HT-29 (cell line): ENCODE measurements at places on chromosomes 7 and 10. TPM values are rescaled to one million over a fixed set of nuclear protein-coding genes. Genes with fewer than 3 reads are reported as not detected.

ELOVL3 gene
- total RNA-seq = 0.15 and 0.16 TPM in 2 replicates

CYP26C1 gene
- 0.18 and 0.23 TPM in 2 replicates for total RNA-seq

PNLIPRP3 gene
- not detected in 2 replicates for total RNA-seq

DNA sequence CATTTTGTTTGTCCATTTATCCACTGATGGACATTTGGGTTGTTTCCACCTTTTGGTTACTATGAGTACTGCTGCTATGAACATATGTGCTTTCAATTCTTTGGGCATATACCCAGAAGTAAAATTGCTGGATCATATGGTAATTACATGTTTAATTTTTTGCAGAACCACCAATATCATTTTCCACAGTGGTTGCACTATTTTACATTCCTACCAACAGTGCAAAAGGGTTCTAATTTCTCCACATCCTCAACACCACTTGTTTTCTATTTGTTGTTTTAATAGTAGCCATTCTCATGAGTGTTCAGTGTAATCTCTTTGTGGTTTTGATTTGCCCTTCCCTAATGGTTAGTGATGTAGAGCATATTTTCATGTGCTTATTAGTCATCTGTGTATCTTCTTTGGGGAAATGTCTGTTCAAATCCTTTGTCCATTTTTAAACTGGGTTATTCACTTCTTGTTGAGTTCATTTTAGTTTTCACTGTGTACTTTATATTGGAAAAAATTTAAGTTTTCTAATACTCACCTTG is 101.9 kb downstream of the HIBADH start:
- DNase-seq = no peak

DNA sequence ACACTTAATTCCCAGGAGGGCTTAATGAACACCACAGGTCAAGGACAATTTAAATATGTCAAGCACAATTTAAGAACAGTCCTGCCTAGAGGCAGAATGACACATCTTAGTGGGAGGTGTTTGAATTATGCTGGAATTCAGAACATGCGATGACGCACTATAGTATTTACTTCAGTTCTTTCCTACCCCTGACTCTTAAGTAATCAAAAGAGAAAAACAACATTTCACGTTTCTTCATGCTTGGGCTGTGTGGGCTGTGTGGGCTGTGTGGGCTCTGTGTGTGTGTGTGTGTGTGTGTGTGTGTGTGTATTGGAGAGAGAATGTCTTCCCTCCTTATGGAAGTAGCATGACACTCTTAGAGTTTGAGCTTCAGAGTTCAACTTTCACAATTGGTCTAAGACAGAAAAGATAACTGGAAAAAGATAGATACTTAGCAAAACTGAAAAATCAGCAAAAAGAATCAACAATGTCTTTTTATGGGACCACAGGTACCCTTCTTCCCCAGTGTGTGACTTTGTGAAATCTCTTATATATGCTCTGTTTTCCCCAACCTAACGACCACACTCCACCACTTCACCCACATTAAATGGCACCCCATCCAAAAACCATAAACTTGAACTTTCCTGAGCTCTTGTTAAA is 33.7 kb upstream of the CABCOCO1 start:
- DNase-seq = no peak

DNA sequence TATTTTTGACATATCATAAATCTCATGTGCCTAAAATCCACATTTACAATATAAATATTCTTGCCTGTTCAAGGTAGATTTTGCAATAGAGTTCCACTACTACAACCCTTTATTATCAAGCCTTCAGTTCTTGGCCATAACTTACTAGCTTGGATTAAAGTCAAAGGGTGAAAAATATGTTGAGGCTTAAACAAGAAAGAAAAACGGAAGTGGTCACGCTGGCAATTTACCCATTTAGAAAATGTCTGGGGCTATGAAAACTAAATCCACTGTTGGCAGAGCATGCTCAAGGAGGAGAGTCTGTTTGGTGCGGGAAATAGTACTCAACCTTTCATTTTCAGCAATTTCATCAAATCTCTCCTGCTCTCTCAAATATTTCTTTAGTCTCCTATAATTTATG is 209.8 kb upstream of the RHOBTB1 start:
- no peak for DNase-seq

- no peak for DNase-seq
Measured at GRCh38 chr10:127759276-127759675, 22.3 kb downstream of the FOXI2 start.

GRCh38 chr10:22366771-22367170 is 21.5 kb downstream of the SPAG6 start:
- DNase-seq = no peak
